ENCODE measurements at places on chromosomes 13 and 19.
A peak's percentile ranks its signal among the peaks of the same experiment; 100 is the strongest.

DNA sequence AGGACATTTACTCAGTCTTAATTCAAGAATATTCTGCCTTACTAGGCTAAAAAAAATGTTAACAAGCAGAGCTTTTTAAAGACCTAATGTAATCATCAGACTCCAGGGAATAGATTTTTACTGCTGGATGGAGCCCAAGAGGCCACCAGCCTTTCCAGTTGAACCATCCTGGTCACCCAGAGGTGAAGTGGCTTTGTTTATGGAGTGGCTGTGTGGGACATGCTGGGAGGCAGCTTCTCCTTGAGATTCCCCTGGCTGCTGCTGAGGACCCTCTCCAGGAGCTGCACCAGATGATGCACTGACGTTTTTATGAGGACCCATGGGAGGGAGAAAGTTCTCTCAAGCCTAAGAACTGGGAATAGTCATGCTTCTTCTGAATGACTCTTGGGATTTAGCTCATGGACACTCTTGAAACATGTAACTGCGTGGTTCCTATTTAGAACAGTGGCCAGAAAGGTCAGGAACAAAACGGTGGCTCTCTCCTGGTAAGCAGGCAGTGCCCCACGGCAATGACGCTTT, 205.9 kb upstream of the MIR17HG start:
- no peak for DNase-seq

DNA sequence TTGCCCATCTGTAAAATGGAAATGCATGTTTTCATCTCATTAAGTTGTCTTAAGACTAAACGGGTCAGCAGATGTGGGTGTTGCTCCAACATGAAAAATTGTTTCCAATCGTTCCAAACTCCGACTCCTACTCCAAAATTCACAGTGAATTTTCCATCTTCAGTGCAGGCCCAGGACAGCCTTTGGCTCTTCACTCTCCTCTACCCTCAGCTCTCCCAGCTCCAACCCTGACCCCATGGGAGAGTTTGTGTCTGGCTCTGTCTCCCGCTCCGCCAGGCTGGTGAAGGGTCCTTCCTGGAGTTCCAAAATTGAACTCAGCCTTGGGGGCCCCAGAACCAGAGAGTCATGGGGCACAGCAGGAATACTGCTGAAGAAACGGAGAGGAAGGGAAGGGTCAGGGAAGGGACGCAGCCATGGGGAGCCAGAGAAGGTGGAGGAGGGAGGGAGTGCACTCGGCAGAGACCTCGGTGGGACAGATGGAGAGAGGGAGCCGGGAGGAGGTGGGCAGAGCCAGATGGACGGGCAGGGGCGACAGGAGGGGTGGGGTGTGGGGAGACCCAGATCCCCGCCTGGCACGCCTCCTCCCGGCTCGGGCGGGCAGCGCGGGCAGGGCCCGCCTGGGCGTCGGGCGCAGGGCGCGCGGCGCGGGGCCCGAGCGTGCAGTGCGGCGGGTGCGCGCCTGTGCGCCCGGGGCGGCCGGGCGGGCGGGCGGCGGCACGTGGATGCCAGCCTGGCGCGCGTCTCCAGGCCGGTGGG, 45.6 kb downstream of the CELF5 start:
- DNase-seq, result no peak

GRCh38 chr19:28642787-28643683, 569.9 kb downstream of the UQCRFS1 start:
- no peak for DNase-seq

DNA sequence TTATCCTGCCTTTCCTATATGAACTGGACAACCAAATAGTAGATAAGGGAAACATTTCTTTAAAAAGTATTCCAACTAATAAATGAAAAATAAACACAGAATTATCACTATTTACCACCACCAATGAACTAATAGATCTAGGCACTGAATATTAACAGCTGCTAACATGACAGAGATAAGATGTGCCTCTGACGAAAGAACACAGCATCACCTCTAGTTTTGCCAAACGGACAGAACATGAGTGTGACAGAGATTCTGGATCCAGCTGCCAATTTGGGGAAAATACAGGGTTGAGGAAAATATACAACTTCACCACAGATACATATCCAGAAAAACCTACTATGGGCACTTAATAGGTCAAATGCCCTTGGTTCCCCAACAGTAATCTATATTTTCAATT, 18.0 kb downstream of the VPS36 start:
- DNase-seq, result no peak

- DNase-seq, result no peak
Observed at GRCh38 chr19:50419022-50419579, 363 bp downstream of the SPIB start.

GRCh38 chr13:26326562-26326961, 72.6 kb downstream of the CDK8 start:
- DNase-seq, result no peak

- peak; percentile 53 for DNase-seq
Observed at GRCh38 chr19:18160971-18161635, 8.1 kb downstream of the PIK3R2 start.

GRCh38 chr13:28438598-28439334, 56.2 kb downstream of the FLT1 start:
- DNase-seq, result no peak

- DNase-seq, result no peak
Observed at GRCh38 chr13:111897178-111897845, 169.6 kb upstream of the SOX1 start.

- DNase-seq, result no peak
Observed at GRCh38 chr13:94950303-94950702, 238.0 kb upstream of the SOX21 start.

- no peak for DNase-seq
Observed at GRCh38 chr19:51123381-51123800, 1.3 kb upstream of the SIGLEC9 start.

GRCh38 chr13:46850214-46850613, 46.6 kb downstream of the HTR2A start:
- DNase-seq, result no peak

GRCh38 chr13:35349052-35349451, 127.4 kb downstream of the MAB21L1 start:
- no peak for DNase-seq

- no peak for DNase-seq
Observed at GRCh38 chr19:8518536-8518935, 4.6 kb upstream of the ZNF414 start.

- no peak for DNase-seq
Observed at GRCh38 chr19:52603558-52604207, 33.6 kb downstream of the ZNF701 start.

GRCh38 chr19:39918183-39918651, 16.2 kb downstream of the FCGBP start:
- no peak for DNase-seq

DNA sequence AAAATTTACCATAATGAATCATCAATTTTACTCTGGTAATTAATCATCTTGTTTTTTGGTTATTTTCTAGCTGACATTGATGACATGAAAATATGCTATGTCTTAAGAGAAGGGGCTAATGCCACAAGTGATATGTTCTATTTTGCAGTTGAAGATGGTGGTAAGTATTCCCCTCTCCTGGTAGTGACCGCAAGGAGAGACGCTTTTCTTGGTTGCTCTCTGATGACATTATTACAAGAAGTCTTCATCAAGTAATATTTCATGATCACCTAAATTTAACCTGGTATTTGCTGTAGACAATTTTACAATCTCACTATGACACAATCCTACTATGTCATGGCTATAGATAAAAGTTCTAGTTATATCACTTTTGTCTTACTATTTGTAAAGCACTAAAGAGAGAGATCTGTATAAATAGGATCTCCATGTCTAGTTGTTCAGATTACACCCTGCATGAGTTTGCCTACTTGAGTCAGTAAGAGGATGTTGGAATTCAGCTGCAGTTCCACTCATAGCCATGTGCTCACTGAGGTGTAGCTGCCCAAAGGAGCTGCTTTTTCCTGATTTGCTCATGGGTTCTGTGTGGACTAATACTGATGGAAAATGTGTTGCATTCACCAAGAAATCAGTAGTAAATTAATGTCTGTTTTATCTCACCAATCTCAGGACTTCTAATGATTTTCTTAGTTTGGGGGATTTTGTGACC, 10.9 kb downstream of the FREM2 start:
- DNase-seq, result no peak

GRCh38 chr13:67554746-67555452, 324.8 kb upstream of the PCDH9 start:
- DNase-seq, result no peak

- DNase-seq, result no peak
Observed at GRCh38 chr19:5349041-5349440, 8.4 kb upstream of the PTPRS start.

DNA sequence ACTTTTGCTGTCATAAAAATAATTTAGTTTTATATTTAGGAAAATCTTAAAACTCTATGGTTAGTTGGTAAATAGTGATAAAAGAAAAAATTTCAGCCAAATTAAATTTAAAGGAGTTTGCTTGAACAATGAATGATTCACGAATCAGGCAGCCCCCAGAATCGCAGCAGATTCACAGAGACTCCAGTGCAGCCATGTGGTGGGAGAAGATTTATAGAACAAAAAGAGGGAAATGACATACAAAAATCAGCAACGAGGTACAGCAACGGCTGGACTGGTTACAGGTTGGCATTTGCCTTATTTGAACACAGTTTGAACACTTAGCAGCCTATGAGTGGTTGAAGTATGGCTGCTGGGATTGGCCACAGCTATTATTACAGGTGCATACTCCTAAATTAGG, 96.4 kb upstream of the MYCBP2 start:
- DNase-seq, result no peak

GRCh38 chr19:5156231-5156986, 184.2 kb downstream of the PTPRS start:
- peak; percentile 32 for DNase-seq

DNA sequence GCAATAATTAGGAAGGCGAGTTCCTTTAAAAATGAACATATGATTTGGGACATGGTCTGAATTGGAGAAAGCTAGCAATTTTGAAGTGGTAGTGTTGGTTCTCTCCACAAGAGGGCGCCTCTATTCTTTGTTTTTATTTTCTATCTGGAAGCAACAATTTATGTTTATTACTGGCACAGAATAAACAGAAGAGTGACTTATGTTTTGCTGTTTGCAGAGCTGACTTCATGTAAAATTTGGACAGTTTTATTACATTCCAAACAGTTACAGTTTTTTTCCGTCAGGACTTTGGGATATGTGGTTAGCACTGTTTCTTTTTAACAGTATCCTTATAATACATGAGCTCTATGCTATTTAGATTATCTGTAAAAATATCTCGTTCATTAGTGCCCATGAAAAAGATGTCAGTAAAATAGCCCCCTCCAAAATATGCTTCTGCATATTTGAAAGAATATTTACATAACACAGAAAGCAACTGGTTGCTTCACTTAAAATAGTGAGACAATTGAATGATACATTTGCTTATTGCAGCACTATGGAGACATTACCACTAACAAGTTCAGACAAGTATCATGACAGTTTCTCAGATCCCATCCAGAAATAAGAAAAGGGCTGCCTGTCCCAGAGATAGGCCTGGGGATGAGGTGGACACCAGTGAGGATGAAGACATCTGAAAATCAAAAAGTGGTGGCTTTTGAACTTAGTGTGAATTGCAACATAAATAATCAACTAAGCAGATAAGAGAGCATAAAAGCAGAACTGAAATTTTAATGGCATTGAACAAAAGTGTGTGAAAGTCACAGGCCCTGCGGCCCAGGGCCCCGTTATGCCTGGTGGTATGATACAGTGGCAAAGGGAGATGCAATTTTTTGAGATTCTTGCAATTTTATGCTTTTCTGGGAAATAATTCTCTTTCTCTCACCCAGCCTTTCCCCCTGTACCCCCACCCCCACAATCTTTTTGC, 32.3 kb upstream of the FGF9 start:
- peak; percentile 17 for DNase-seq

- DNase-seq, result no peak
Observed at GRCh38 chr19:51599084-51599483, 28.0 kb downstream of the ZNF175 start.

DNA sequence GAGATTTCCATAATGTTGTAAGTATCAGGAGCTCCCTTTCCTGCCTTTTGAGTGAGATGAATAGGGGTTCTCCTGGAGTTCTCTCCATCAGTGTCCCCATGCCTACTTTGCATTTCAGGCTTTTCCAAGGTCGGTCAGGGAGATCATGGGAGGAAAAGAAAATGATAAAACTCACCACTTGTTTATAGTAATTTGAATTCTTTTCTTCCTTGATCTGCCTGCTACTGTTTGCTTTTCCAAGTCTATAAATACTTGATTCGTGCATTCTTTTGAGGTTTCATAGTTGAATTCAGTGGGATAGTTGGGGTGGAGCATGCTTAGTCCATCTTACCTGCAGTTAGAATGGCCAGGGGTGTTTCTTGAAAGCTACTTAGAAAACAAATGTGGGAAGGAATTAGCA, 51.5 kb downstream of the PCCA start:
- no peak for DNase-seq

DNA sequence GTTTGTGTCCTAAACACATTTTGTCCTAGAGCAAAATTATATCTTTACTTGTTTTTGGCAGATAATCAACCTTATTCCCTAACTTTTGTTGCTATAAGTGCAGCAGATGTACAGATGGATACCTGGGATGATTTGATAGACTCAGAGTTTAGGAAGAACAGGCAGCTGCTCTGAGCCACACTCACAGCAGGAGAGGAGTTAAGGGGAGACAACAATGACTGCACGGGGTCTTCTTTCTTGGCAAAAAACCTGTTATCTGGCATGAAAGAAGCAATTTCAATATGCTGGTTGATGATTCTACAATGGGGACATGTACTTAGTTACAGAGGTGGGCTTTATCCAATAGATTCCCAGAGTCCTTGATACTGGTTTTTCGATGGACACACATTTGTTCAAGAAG, 258.9 kb upstream of the PCDH9 start:
- no peak for DNase-seq

GRCh38 chr19:34314437-34315313, 50.3 kb upstream of the GPI start:
- no peak for DNase-seq

Data from RPMI7951 (cell line).